ENCODE measurements at places on chromosomes 3 and 15.

DNA sequence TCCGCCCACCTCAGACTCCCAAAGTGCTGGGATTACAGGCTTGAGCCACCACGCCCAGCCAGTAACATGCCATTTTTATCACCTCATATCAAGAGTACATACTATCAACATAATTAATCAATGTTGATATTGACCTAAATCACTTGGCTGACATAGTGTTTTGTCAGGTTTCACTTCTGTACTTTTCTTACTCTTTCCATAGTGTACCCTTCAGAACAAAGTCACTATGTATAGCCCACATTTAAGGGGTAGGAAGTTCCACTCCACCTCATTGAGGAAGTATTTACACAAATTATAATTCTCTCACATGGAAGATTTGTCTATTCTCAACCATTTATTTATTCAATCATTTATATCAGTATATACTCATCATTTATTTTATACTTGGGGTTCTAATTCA lies 145.2 kb downstream of the STAG1 start:
- DNase-seq: no peak

- DNase-seq: no peak
These were observed 144.8 kb downstream of the SUCLG2 start for GRCh38 chr3:67509471-67510075.

- peak; percentile 69 for DNase-seq
These were observed 42.8 kb downstream of the TSC22D2 start for GRCh38 chr3:150450916-150451315.

- DNase-seq: no peak
These were observed 312.4 kb upstream of the KCNMB2 start for GRCh38 chr3:178223876-178224275.

- DNase-seq: no peak
These were observed 906.6 kb downstream of the ROBO1 start for GRCh38 chr3:78861156-78861555.

DNA sequence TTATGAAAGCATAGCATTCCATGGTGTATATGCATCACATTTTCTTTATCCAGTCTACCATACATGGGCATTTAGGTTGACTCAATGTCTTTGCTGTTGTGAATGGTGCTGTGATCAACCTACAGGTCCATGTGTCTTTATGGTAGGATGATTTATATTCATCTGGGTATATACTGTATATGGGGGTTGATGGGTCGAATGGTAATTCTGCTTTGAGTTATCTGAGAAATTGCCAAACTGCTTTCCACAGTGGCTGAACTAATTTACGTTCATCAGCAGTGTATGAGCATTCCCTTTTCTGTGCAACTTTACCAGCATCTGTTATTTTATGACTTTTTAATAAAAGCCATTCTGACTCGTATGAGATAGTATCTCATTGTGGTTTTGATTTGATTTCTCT lies 662.4 kb upstream of the BCHE start:
- DNase-seq: no peak

GRCh38 chr15:51075364-51075763 lies 19.3 kb downstream of the TNFAIP8L3 start:
- DNase-seq: no peak
